CD8-positive, alpha-beta T cell (primary cell): ENCODE measurements at places on chromosomes 1 and 21.

DNA sequence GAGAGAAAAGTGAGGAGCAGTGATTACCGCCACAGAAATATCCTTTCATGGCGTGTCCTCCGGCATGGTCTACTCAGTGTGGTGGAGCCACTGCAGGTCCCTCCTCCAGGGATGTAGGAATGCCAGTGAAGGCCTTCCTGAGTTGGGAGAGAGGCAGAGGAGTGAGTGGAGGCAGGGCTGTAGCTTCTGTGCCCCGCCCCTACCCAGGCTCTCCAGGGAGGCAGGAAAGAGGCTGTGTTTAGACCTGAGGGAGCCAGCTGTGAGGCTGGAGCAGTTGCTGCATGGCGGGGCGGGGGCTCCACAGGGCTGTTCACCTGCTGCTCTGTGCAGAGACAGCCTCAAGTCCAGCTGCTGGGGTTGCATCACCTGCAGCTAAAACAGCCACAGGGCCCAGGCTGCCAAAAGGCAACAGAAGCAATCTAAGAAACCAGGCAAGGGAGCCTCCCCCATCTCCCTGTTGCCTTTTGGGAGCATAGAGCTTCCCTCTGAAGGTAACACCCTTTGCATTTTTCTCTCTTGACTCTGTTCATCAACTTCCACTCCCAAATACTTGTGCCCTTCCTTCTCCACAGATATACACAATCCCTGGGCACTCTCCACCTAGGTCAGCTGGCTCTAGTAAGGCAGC, 801 bp upstream of the ANXA9 start:
- no peak for DNase-seq

DNA sequence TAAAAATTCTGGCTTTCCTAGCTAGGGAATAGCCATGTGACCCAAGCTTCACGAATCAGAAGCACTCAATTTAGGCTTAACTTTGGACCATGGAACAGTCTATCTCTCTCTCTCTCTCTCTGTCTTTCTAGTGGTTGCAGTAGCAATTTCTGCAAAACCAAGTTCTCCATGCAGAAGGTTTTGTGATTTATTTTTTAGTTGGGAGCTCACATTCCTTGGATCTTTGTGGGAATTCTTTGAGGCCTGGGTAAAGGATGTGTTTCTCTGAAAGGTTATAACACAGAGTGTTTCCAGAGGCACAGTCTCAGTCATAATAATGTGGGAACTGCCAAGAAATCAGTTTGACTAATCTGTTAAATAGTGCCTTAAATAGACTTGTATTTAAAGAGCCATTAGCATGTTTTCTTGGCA, 112.3 kb upstream of the COL11A1 start:
- no peak for DNase-seq

GRCh38 chr1:33400153-33400911, 30.6 kb downstream of the PHC2 start:
- DNase-seq: no peak

DNA sequence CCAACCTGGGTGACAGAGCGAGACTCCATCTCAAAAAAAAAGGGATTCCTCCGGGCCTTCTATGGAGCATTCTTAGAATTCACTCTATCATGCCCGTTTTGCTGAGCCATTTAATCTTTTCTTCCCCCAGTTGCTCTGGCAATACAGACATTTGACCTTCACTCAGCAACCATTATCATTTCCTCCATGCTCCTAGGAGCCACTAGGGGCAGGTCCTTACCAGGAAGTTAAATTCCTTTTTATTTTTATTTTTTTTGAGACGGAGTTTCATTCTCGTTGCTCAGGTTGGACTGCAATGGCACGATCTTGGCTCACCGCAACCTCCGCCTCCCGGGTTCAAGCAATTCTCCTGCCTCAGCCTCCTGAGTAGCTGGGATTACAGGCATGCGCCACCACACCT, 9.7 kb upstream of the CGN start:
- DNase-seq: no peak

DNA sequence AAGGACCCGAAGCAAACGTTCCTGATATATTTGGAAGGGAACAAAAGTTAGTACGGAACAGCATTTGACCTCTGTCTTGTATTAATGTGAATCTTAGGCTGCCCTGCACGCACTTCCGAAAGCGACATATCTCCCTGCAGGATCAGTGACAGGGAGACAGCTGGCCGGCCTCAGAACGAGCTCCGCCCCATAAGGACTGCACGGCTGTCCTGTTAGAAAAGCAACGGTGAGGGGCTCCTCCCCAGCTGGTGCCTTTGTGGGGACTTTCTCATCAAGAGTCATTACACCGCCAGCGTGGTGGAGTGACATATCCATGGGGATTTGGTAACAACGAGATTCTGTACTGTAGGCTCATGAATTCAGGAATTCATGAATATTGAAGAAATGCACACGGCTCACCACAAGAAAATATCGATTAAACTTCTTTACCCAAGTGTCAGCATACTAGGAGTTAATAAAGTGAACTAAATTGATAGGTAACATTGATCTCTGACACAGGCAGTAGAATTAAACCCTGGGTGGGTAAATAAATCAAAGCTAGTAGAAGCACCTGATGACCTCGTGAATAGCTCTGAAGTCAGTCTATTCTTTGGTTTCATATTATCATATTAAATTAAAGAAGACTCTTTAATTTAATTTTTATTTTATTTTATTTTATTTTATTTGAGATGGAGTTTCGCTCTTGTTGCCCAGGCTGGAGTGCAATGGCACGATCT, 8.1 kb upstream of the GREM2 start:
- no peak for DNase-seq

DNA sequence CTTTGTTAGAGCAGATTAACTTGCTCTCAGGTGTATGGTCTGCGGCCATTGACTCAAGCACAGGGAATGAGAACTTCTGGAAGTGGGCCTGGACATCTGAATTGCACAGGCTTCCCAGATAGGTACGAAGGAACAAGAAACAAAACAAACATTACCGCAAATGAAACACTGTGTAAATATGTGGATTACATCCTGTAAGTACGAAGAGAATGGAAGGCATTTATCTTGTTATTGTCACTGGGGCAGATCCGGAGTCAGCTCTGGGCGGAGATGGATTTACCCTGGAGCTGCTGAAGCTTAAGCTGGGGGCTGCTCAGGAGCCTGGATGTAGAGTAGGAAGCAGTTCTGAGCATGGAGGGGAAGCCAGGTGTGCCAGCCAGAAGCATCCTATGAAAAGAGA, 6.8 kb downstream of the HES2 start:
- DNase-seq: no peak

GRCh38 chr1:46615735-46616134, 876 bp downstream of the MOB3C start:
- DNase-seq: no peak

DNA sequence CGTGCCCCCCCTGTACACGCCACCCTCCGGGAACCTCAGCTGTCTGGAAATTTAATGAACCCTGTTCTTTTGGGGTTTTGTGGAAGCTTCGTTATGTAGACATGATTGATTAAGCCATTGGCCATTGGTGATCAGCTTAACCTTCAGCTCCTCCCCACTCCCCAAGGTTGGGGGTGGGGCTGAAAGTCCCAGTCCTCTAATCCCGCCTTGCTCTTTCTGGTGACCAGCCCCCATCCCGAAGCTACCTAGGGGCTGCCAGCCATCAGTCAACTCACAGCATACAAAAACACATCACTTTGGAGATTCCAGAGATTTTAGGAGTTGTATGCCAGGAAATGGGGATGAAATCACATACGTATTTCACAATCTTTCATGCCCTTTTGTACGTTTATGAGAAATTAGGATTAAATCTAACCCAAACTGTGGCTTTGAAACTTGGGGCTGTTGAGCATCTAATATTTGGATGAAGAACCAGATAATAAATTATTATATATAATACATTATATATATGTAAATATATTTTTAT, 52.3 kb downstream of the BACE2 start:
- no peak for DNase-seq

DNA sequence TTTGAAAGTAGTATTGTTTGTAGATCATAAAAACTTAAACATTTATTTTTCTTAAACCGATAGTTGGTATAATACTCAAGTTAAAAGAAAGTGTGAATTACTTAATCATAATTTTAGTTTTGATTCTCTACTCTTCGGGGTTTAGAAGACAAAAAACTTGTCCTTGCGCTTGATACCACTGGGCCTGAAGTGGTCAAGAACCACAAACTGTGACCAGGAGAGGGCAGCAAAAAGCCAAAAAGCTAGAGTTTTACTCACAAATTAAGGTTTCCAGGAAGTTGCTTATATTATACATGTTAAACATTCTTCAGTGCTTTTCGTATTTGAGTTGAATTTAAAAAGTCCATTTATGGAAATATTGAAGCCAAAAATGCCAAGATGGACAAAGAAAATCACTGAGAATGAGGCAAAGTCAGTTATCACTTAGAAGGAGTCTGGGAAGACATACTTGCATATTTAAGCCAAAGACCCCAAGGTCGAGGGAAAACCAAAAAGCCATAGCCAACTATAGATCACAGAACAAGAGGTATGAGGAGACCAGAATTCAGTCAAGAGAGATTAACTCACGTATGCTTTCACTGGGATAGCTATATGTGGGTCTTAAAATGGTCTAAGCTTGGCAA, 34.2 kb downstream of the EFCAB7 start:
- peak; percentile 19 for DNase-seq

DNA sequence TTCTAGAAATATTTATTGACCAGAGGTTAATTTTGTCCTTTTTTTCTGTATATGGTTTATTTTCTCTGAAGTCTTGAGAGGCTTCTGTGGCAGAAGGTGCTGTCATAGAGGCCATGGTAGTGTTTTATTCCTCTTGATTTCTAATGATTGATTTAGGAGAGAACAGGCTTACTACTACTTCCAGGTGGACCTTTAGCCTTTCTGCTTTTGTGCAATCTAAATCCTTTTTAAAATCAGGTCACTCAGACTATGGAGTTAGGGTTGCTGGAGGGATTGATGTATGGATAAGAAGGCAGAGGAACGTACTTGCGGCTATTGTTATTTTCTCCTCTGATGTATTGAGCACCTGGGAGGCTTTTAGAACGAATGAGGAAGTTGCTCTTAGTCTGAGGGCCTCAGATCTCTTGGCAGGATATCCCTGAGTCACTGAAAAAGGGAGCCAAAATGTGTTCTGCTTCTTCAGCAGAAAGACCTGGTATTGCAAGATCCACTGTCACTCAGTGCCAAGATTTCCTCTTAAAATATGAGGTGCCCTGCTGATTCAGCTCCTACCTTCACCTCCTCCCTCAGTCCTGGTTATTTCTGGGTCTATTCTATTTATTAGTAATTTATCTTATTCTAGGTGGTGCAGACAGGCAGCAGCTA, 277.4 kb downstream of the ZNF648 start:
- no peak for DNase-seq

DNA sequence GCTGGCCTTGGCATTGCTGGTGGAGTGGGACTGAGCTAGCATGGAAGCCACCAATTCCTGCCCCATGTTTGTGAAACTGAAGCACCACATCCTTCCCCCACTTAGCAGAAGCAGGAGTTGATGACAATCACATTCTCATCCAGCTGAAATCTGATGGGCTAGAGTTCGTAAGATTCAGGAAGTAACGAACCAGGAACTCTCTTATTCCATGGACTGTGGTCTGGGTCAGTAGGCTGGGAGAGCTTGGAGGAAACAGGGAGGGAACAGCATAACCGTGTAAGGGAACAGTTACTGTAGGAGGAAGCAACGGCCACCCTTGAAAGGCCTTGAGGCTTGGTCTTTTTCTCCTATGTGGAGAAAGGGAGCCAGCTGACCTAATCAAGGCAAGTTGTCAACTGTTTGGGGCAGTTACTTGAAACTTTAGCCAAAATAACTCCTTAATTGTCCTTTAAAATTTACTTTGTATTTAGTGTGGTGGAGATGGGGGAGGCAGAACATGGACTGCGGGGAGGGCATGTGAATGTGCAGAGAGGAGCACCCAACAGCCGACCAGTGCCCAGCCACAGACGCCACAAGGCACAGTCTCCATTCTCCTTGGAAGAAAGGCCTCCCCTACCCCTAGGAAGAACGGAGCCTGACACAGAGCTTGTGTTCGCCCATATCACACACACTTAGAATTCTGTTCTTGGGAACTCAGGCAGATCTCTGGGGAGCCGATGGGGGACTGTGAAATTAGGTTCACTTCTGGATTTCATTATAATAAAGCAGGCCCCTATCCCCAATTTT, 2.0 kb upstream of the COQ8A start:
- DNase-seq: no peak

DNA sequence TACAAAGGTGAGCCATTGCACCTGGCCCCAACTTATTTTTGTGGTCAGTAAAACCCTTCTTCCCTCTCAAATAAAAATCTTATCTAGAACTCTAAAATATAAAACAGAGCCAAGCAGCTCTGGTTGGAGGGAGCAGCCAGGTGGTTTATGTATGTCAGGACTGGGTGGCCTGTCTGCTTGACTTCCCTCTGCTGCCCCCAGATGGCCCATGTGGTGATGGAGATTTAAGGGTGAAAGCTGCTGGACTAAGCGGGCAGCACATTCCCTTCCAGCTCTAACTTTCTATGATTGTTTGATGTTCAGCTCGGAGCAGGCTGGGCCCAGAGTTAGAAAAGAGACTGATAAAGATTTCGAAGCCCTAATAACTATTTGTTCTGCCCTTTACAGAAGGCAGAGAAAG, 11.9 kb upstream of the PAQR6 start:
- no peak for DNase-seq

GRCh38 chr21:32544697-32545096, 40.6 kb downstream of the TCP10L start:
- DNase-seq: no peak

DNA sequence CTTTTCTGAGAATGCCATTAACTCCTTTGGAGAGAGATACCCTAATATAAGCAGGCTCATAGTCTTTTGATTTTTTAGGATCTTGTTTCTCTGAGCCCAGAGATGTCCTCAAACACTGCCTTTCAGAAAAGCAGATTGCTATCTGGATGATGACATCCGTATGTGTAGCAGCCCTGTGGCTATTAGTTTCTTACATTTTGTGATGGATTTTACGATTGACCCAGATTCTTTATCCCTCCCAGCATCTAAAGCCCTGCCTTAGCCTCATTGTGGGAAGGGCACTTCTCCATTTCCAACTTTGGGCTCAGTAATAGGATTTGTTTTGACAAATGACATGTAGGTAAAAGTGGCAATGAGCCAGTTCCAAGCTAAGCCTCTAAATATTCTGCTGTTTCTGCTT, 300.3 kb downstream of the TTLL7 start:
- no peak for DNase-seq

DNA sequence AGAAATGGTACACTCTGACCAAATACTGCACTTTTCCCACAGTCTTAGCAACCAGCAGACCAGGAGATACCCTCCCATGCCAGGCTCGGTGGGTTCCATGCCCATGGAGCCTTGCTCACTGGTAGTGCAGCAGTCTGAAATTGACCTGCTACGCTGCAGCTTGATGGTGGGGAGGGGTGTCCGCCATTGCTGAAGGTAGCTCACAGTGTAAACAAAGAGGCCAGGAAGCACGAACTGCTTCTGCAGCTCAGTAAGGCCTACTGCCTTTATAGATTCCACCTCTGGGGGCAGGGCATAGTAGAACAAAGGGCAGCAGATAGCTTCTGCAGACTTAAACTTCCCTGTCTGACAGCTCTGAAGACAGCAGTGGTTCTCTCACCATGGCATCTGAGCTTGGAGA, 12.3 kb upstream of the IFI44L start:
- no peak for DNase-seq

- DNase-seq: no peak
Measured at GRCh38 chr1:149923626-149924025, 4.0 kb downstream of the SF3B4 start.

GRCh38 chr1:162145280-162145965, 75.9 kb downstream of the NOS1AP start:
- DNase-seq: no peak

GRCh38 chr1:46587069-46587468, 17.0 kb downstream of the MKNK1 start:
- DNase-seq: no peak
